ENCODE measurements at places on chromosomes 5 and 9.

GRCh38 chr5:99275128-99275527 is 346.3 kb upstream of the CHD1 start:
- no peak for DNase-seq

DNA sequence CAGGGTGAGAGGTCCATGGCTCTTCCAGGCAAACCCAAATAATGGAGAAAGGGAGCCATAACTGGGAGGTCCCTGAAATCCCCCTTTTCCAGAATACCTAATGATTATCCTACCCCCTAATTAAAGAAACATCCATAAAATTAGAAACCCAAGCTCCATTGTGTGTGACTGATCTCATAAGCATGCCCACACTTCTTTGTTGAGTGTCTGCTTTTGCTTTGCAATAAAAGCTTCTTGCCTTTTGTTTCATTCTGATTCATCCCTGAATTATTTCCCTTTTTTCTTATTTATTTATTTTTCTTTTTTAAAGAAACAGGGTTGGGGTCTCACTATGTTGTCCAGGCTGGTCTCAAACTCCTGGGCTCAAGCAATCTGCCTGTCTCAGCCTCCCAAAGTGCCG is 33.1 kb downstream of the BTF3 start:
- peak; percentile 46 for DNase-seq

DNA sequence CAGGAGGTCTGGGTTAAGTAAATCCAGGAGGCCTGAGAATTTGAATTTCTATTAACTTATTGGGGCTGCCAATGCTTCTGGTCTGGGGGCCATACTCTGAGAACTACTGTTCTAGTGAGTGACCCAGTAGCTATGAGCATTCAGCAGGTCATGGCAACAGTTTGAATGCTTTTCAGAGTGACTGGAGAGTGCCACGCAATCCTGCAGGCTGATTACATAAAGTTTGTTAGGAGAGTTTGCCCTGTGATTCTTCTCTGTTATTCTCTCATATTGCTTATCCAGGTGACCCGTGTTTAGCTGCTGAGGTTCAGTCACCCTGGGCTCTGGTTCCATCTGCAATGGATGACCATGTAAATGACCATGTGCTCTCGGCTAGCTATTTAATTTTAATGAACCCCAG is 22.2 kb upstream of the TMED7 start:
- DNase-seq: no peak

- DNase-seq: no peak
These were observed 892 bp downstream of the SMIM32 start for GRCh38 chr5:136192015-136192525.
